ENCODE measurements at places on chromosomes 5 and 9. TPM values are rescaled to one million over a fixed set of nuclear protein-coding genes. Genes with fewer than 3 reads are reported as not detected.

CDO1 gene
- total RNA-seq, result 0.89 TPM

PCDHB10 gene
- total RNA-seq, result 1.3 TPM

DNA sequence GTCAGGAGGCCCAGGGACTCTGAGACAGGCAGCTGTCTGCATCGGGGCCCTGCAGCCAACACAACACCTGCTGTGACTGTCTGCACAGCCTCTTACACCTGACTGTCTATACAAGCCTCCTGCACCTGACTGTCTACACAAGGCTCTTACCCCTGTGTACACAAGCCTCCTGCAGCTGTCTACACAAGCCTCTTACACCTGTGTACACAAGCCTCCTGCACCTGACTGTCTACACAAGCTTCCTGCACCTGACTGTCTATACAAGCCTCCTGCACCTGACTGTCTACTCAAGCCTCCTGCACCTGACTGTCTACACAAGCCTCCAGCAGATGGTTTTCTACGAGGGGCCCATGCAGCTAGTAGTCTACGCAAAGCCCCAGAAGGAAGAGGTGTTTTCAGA is 18.6 kb downstream of the IRX2 start:
- DNase-seq, result no peak

DNA sequence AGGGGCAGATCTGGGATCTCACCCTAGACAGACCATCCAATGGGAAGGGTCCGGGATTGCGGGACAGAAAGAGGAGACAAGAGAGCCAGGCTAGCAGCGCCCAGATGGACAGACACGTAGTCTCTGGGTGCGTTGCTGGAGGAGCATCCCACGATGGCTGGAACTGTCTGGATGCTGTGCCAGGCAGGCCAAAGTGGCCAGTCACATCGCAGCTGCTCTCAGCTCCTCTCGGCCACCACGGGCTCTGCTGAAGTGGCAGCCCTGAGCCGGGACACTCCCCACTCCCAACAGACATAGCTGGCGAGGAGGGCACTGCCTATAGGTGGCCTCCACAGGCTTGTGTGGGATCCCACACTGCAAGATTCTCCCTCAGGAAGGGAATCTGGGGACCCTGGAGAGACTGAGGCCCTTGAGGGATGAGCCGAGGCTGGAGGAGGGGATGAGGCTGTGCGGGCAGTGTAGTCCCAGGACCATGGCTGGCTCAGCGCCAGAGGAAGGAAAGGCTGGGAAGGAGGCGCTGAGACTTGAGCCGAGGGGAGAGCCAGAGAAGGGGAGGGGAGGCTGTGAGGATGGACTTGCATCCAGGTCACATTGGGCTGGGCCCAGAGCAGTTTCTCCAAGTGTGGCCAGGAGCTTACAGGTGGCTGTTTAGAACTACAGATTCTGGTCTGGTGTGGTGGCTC is 10.3 kb upstream of the WDR5 start:
- no peak for DNase-seq

DNA sequence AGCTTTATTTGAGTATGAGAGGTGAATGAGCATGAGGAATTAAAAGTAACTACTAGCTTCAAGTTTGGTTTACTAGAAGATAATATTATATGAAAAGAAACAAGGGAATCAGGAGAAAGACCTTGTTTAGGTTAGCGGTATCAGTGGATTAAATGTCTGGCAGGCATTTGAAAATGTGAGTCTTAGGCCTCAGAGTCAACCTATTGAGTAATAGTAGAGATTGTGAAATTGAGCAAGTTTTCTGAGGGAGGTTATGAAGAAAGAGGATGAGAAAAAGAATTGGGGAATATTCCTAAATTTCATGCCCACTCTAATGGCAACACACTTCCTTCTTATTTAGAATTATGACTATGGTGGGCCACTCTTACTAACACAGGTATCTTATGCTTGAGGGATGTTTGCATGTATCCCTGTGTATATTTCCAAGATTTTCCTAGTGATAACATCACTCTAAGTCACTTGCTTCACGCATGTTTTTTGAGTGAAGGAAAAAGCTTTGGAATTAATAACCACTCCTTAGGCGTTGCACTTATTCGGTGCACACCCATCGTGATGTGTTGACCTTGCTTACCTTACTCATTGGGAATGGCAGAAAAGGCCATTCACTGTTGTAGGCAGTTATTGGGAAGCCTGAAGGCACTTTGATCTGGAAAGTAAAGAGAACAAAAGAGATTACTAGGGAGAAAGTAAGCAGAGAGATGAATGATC is 8.2 kb upstream of the ELL2 start:
- DNase-seq, result peak; percentile 71

GRCh38 chr5:168624850-168625364 is 45.7 kb upstream of the PANK3 start:
- DNase-seq, result no peak

DNA sequence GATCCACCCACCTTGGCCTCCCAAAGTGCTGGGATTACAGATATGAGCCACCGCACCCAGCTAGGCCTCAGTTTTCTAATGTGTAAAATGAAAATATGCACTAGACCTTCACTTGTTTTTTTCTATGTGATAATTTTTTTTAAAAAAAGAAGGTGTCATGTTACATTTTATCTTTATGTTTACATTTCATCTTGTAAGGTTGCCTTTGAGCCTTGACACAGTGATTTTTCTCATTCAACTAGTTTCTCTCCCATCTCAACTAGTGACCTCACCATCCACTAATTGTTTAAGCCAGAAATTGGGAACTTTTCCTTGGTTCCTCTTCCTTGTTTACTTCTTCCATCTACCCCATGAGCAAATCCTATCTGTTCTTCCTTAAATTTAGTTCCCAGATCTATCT is 21.5 kb downstream of the TMC1 start:
- no peak for DNase-seq
